ENCODE measurements at places on chromosomes 16 and 17.

DNA sequence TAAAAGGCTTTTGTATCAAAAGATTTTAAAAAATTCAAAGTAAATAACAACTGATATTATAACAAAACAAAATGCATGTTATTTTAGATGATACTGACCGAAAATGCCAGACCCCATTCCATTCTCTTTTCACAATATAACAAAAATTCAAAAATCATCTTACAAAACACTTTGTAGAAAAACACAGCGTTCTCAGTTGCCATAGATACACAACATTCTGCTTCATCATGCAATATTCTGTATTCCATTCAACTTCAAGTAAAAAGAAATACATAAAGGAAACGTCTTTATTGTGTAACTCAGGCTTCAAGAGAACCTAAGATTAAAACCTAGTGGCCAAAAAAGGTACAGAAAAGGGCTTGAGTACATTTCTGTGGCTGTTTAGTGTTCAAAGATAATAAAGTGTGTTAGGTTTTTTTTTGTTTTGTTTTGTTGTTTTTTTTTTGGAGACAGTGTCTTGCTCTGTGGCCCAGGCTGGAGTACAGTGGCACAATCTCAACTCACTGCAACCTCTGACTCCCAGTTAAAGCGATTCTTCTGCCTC is 250.5 kb downstream of the CEP112 start:
- no peak for DNase-seq

DNA sequence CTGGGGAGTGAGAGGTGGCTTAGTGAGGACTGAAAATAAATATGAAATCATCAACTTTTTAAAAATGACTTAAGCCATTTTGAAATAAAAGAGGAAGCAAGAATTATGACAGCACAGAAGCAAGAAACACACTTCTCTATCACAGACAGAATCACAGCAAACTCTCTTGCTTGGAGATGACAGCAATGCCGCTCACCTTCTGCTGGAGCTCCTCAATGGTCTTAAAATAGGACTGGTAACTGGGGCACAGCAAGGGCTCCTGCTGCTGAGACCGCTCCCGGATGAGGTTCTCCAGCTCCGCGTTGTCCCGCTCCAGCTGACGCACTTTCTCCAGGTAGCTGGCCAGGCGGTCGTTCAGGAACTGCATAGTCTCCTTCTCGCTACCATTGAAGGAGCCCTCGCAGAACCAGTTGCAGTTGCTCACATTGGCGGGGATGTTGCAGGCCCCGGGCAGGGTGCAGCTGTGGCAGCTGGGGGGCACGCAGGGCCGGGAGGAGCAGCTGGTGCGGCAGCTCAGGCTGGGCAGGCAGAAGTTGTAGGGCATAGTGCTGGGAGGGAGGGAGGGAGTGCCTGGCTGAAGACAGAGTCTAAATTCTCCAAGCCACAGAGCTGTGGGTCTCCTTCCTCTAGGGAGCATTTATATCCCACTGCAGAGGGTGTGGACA is at the start of gene KRT31:
Gene KRT31 (minus strand): TSS at position 613 of the 665 bp plus-strand sequence. CDS start 69 bp downstream, at position 544.
- DNase-seq, result no peak

DNA sequence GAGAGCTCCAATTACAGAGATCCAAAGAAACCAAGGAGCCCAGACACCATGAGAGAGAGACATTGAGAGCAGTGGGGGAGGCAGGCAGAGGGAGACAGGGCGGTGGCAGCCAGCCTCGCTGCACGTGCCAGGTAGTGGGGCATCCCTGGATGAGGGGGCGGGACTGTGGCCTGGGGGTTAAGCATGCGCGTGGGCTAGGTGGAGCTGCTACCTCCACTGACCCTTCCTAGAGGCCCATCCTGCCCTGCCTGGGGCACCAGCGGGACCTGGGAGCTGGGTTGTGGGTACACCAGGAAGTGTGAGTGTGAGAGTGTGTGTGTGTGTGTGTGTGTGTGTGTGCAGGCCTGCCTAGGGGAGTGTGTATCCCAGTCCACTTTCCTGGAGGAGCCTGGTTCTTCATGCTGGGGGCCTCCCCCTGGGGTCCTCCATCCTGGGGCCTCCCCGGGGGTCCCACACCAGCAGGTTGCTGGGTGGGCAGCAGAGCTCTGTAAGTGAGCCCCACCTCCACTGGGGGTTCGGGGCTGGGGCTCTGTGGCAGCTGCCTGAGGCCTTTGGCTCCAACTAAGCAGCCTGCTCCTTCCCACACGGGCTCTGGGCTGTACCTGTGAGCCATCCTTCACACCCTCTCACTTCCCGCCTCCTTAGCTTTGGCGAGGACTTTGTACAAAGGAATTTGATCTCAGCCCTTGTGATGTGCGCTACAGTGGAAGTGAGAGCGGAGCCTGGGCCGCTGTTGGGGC is 127.4 kb downstream of the IRF8 start:
- no peak for DNase-seq

GRCh38 chr17:65198653-65199382 is 61.6 kb downstream of the RGS9 start:
- peak; percentile 82 for DNase-seq

DNA sequence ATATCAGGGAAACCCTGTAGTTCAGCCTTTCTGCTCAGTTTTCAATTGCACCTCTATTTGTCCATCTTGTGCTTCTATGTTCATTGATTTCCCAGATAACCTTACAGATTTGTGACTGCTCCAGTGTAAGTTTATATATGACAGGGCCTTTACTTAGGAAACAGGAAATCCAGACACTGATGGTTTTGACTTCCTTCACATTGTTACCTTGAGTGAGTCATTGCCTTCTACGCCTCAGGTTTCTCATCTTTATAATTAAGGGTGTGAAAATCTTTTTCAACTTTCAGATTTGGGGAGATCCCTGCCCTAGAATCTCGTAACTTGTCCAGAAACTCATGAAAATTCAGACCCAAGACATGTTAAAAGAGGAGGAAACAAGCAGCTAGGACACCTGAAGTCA is 342.4 kb upstream of the TBX2 start:
- DNase-seq, result no peak

DNA sequence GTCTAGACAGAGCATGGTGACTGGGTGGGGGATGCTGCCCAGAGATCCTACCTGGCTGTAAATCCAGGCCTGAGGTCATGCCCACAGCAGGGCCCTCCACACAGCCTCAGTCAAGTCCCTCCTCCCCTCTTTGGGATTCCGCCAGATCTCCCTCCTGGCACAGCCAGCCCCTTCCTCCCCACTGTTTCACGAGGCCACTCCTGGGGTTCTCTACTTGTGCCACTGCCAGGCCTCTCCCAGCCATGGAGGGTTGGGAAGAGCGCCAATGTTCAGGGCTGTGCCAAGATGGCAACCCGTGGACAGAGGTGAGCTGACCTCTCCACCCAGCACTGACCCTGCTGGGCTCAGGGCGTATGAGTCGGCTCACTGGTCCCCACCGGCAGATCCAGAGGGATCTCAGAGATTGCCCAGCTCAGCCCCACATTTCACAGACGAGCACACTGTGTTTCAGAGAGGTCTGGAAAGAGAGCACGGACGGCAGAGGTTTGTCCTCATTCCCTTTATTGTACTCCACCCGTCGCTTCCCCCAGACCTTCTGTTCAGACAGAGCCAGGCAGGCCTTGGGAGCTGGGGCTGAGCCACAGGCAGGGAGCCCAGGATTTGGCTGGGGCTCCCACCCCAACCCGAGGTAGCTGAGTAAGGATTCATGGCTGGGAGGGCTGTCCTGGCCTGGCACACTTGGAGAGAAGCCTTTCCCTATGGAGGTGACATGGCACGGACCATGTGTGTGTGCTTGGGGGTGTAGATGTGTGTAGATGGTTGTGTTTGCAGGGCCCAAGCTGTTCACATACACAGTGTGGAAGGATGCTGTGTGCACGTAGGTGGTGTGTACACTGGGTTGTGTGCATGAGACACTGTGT is 3.5 kb upstream of the CAMKK1 start:
- DNase-seq, result no peak

DNA sequence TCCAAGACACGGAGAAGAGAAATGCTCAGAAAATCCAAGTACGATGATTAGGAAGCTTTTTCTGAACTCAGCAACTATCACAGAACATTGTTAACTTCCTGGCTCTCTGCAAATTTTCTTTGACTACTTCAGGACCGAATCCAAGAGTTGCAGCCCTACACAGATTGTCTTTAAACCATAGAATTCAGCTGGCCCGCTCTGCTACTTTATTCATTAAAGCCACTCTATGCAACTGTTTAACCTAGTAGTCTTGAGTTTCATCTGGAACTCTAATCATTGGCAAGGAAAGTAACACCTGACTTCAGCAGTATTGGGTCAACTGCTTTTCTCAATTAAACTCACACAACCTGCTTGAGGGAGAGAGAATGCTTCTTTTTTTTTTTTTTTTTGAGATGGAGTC is 210.1 kb downstream of the SLC39A11 start:
- no peak for DNase-seq

GRCh38 chr17:27802962-27803680 is 2.8 kb upstream of the NOS2 start:
- DNase-seq, result no peak

- DNase-seq, result no peak
Observed at GRCh38 chr17:54901230-54901822, 674 bp downstream of the TOM1L1 start.

DNA sequence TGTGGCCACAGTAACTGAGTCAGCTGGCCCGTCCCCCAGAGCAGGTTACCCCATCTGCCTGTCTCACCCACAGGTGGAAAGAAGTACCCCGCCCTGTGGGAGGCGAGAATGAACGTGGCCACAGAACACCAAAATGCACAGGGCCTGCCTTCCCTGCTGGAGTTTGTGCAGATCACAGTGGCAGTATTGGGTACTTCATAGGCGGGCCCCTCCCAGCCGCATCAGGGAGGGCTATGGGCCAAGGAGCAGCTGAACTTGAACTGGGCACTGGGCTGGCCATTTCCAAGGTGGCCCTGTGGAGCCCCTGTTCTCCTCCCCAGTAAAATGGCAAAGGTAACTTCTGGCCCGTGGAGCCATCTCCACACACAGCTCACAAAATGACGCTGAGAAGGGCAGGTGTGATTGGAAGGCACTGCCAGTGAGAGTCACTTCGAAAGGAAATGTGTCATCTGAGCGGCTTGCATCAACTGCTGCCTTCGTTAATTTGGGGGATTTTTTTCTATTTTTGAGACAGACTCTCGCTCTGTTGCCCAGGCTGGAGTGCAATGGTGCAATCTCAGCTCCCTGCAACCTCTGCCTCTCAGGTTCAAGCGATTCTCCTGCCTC is 162.9 kb downstream of the ENGASE start:
- DNase-seq, result no peak

DNA sequence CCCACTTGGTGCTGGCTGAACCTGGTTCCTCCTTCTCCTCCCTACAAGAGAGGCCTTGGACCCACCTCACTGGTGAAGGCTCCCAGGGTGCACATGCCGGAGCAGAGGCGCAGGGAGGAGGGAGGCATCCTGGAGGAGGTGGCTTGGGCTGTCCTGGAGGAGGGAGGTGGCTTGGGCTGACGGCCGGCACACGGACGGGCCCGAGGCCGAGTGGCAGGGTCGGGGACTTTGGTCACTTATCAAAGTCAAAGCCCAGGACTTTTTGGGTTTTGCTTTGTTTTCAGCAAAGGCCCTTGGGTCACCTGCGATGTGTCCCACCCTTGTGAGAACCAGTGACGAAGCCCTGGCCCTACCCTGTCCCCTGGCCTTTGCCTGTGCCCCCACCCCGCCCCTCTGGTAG is 28.5 kb downstream of the ENDOV start:
- DNase-seq, result no peak

DNA sequence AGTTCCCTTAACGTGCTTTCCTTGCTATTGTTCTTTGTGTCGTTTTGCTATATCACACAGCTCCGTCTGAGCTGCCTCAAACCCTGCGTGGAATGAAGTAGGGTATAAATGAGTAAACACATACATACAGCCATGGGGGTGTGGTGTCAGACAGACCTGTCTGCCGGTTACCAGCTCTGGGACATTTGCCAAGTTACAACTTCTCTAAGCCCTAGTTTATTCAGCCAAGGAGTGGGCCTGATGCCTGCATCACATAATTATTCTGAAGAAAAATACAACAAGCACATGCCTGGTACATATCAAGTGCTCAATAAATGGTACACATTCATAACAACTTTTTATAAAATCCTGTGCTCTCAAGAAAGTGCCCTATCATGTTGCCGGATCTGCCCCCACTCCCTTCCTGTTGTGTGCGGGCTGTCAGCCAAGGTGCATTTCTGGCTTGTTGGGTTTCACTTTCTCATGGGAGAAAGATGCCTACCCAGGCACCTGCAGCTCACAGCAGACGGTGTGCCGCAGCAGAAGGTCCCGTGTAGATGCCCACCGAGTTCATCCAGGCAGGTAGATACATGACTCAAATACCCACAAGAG is 30.5 kb downstream of the SMPD3 start:
- DNase-seq, result peak; percentile 30

GRCh38 chr17:42107597-42108576 is 4.6 kb downstream of the DHX58 start:
- DNase-seq, result peak; percentile 71

- DNase-seq, result no peak
Observed at GRCh38 chr17:2410951-2411350, 10.1 kb upstream of the MNT start.

DNA sequence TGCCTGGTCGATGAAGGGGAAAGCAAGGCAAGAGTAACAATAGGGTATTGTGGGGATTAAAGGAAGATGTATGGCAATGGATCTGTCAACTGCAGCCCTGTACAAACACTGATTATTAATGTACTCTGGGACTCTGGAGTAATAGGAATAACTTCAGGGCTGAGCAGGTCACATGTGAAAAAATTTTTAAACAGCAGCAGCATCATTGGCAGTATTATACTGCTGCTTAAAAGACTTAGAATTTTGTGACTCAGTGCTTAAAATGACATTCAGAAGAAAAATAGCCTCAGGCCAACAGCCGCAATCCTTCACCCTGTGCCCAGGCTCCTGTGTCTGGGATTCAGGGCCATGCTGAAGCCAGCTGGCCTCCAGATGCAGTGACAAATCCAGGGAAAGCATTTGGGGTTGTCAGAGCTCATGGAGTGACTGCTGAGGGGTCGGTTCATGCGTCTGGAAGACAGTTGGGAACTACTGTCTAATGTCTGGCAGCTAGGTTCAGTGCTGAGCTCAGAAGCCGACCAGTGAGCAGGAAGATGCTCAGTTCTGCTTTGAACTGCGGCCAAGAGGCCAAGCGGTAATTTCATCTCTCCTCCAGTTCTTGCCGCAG is 22.2 kb downstream of the TEX2 start:
- peak; percentile 70 for DNase-seq

DNA sequence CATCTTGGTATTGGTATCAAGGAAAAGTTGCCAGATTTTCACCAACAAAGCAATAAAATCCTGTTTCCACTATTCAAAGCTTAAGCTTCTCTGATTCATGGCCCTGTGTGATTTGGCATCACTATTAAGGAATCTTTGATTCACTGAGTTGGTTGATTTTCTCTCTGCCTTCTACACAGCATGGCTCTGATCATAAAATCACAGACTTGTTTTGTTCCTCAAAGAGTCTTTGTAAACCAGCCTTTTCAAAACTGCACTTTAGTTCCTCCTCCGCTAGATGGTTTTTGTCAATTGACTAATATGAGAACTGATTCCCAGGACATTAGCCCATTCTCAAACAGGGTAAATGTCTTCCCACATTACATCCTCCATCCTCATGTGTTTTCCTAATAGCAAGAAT is 197.6 kb downstream of the DNAH9 start:
- no peak for DNase-seq

DNA sequence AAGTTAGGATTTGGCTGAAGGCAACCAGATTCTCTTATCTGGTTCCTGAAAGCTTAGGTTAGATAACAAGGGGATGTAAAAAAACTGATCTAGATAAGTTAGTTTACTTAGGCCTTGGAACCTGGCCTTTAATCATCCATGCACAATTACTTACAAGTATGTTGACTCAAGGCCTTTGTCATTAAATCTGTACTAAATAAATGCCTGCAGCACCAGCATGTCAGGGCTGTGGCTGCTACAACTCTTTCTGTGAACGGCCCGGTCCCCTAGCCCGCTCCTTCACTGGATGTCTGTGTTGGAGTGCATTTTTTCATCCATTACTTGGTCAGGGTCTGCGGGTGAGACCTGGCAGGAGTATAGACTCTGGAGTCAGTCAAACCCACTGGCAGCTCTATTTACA is 48.4 kb upstream of the ALDH3A1 start:
- no peak for DNase-seq
